Stimulated activated CD8-positive, alpha-beta memory T cell treated with anti-CD3 and anti-CD28 coated beads, Interleukin-7, amount 100 ng/mL, for 1 hour (primary cell): ENCODE measurements at places on chromosomes 2 and 18.

GRCh38 chr2:45494275-45494977 is 116.6 kb downstream of the SRBD1 start:
- DNase-seq, result no peak

DNA sequence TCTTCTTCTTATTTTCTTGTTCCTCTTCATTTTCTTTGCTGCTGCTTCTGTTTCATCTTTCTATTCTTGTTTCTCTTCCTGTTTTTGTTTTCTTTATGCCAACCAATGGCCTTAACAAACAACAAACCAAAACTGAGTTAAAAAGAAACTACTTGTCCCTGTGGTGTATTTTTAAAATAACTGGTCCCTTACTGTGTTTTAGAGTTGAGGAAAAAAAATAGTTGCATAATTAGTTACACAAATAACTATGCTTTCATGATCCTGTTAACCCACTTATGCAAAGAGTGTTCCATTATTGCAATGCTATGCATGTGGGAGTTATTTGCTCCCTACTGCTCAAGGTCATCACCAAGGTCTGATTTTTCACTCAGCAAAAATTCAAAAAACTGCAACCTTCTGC is 39.5 kb upstream of the IMP4 start:
- no peak for DNase-seq

DNA sequence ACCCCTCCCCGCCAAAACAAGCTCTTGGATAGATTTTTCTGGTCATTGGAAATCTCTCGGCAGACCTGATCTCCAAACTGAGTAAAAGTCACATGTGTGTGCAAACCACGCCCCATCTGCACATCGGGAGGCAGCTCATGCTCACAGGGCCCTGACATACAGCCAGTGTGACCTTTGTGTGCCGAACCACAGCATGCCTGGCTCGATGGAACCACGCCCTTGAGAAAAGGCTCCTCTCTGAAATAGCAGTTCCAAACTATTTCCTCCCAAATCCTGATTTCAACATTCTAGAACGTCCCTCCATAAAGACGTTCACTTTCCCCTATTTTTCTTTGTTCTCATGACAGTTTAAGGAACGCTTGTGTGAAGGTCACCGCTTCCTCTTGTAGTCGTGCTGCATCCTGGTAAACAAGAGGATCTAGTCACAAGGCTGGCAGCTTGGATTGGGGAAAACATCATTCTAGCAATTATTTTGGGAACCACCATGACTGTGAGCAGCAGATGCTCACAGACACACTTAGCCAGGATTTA is 59.3 kb upstream of the MAP4K4 start:
- no peak for DNase-seq

DNA sequence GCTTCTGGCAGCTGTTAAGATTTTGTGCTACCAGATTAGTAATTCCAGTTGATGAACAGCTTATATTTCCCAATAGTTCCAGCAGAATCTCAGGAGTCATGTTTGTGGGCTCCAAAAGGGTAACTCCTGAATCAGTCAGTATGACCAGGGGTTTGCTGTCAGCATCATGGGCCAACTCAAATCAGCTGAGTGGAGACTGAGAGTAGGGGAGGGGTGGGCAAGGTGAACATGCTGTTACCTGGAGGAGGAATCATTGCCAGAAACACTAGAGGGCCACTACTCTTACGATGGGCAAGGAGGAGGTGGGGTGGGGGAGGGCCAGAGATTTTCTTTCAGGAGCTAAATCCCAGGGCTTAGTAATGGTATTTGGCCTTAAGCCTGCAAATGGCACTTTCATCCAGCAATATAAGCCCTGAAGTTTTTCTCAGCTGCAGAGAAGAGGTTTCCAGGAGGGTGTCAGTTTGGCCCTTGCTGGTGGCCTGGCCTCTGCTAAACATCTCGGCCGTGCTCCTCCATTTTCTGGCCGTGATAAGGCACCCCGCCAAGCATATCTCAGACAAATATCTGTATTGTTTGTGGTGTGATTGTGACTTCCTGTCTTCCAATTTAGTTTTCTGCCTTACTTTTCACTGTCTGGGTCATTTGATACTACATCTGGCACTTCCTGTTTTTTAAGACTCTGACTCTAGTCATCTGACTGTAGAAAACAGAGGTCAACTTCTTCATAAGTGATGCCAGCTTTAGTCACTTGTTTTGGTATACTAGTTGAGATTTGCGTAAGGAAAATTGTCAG is 120.5 kb upstream of the CXCR4 start:
- DNase-seq, result no peak

GRCh38 chr18:61173554-61173953 is 159.7 kb upstream of the CDH20 start:
- DNase-seq, result no peak

DNA sequence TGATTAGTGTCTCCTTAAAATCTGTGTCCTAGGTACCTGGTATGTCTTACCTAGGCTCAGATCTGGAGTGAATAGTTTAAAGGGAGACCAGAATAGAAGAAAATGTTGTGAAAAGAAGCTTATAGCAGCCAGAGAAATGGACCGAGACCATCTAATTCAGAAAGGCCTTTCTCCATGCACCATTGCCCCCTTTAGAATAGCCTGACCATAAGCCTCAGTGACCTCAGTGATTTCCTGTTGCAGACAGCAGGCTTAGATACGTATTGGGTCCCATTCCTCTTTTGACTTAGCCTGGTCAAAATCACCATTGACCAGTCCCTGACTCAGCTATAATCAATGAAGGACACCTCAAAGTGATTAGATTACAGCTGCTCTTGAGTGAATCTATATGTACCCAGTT is 690.7 kb upstream of the KLHL29 start:
- DNase-seq, result no peak

DNA sequence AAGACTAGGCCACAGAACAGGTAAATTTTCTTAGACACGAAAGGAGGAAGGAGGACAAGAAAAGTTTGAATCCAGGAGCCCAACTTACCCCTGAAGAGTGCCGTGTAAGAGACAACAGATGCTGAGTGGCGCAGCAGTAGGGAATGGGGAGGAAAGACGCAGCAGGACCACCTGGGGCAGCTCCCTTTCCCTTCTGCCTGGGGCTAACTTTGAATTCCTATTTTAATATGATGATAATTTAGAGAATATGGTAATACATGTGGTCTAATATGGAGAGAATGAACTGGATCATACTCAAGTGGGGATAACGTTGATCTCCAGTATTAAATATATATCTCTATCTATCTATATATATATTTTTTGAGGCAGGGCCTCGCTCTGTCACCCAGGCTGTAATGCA is 69.3 kb downstream of the CLIP4 start:
- DNase-seq, result no peak
